Naive B cell (primary cell): ENCODE measurements at places on chromosomes 5 and 9. TPM values are rescaled to one million over a fixed set of nuclear protein-coding genes. Genes with fewer than 3 reads are reported as not detected.

DNA sequence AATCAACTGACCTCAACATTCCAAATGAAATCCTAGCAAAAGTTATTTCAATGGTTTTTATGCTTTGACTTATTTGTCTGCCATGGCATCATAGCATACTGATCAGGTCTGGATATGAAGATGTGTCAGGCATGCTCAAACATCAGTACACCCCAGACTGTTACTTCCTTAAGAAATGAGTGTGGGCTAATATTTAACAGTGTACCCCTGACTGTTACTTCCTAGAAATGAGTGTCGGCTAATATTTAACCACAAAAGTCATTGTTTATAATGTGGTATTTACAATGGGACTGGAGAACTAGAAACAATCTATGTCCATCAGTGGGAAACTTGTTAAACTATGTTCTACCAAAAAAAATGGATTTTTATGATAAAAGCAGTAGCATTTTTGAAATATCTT, 38.1 kb upstream of the HNRNPA0 start:
- no peaks in the 10 kb centered on the region for H3K27me3 ChIP-seq
- H3K4me3 ChIP-seq = no peak overlapping the region
- no peak for DNase-seq
- peaks cover 9% of the 10 kb centered on the region for H3K4me1 ChIP-seq
- no peak overlapping the region for H3K27ac ChIP-seq

Gene PFN3
- polyA plus RNA-seq = not detected

Gene PCDHGB7
- not detected for polyA plus RNA-seq

Gene AGXT2
- polyA plus RNA-seq = not detected
